ENCODE measurements at places on chromosomes 6 and 20.

DNA sequence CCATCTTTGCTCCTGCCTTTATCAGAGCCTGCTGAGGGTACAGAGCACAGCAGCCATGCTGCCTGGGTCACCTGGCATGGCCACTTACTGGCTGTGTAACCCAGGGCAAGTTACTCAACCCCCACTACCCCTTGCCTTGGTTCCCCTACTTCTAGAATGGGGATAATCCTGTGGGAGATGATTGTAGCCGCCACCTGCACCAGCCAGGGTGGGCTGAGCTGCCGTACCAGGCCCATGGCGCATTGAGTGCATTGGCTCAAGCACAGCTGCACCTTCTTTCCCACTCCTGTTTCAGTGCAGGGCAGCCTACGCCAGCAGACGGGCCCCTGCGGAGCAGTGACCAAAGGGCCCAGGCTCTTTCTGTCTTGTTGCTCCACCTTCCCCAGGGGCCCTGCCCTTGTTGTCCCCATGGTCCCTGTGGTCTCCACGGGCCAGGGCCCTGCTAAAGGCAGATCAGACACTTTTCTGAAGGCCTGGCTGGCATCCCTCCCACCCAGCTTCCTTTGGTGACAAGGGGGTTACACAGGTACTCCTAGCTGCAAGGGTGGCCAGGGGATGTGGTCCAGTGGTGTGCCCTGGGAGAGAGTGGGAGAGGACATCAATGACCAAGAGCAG is 159.4 kb upstream of the MLN start:
- no peak for DNase-seq

GRCh38 chr6:1267790-1268762 is 43.8 kb upstream of the FOXQ1 start:
- DNase-seq = no peak

DNA sequence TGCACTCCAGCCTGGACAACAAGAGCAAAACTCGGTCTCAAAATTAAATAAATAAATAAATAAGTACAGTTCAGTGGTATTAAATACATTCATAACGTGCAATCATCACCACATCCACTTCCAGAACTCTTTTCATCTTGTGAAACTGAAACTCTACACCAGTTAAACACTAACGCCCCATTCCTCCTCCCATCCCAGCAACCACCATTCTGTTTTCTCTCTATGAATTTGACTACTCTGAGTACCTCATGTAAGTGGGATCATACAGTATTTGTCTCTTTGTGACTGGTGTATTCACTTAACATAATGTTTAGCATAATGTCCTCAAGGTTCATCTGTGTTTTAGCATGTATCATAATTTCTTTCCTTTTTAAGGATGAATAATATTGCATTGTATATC is 29.1 kb upstream of the SCML4 start:
- DNase-seq = no peak

DNA sequence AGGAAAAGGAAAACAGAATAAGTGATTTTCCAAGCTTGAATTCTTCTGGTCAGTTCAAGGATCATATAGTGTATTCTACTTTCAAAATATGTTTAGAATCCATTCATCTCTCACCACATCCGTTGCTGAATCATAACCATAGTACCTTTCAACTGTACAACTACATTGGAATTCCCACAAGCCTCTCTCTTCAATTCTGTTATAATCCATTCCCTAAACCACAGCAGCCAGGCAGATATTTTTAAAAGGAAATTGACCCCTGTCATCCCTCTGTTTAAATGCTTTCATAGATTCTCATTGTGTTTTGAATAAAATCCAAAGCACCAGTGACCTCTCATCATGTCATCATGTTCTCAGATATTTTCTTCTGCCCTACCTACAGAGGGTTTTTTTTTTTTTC is 412.7 kb downstream of the GRIK2 start:
- no peak for DNase-seq

- no peak for DNase-seq
These were observed 984 bp downstream of the TNFRSF21 start for GRCh38 chr6:47308552-47309290.

DNA sequence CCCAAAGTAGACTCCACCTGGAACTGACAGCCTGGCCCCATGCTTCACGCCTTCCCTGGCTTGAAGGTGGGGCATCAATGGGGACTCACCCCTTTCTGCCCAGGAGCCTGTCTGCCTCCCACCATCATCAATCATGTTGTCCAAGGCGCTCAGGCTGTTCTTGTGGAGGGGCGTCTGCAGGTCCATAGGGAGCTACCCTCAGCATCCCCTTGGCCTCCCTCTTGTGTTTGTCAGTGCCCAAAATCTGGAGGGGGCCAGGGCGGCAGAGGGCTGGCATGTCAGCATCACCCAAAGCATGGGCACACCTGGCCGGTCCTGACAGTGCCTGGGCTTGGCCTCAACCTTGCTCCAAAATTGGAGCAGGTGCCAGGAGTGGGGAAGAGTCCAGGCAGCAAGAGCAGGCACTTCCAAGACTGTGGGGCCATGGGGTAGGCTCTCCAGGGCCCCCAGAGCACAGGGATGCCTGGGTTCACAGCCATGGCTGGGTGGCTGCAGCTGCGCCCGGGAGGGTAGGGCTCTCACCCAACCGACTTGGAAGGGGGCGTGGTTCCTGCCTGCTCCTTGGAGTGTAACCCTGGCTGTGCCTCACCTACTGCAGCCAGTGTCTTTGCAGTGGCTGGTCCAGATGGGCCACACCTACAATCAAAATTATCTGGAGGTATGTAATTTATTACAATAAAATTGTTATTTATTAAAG is 903.4 kb downstream of the EYS start:
- no peak for DNase-seq

DNA sequence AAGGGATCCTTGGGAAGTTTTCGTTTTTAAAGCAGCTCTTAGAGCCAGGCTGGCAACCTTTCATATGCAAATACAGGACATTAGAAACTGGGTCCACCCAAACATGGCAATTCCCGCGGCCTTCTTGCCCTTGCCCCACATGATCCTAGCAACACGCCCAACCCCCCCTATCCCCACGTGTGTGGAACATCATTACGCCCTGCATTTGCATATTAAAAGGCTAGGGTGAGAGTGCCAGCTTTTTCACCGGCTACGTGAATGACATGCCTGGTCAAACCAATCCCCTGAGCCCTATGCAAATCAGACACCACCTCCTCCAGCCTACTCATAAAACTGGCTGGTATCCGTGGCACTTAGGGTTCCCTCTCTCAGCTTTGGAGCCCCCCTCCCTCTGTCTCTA is 88.1 kb downstream of the TNFRSF21 start:
- no peak for DNase-seq

Measured in cortex of kidney (tissue), 1 donor.